Neuronal stem cell (in vitro differentiated cells): ENCODE measurements at places on chromosomes 2 and 18.

DNA sequence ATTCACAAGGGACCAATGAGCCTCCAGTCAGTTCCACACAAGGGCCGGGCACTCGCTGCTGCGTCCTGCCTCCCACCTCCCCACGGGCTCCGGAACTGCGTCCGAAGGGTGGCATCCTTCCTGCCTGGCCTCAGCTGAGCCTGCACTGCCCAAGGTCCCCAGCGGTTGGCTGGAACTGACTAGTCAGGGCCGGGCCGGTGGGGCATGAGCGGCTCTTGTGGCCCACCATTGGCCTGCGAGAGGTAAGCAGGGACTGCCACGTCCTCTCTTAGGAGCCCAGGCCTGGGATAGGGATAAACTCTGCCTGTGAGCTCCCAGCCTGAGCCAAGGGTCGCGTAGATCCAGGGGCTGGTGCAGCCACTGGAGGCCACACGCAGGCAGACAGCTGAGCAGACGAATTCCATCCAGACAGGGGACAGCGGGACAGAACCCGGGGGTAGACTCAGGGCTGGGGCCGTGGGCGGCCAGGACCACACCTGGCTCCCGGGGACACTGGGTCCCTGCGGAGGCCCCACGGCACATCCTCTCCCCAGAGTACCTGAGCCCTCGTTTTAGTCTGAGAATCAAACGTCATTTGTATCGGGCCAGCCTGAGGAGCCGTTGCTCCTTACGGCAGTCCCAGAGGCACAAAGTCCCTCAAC lies 148.4 kb downstream of the ZNF516 start:
- DNase-seq = no peak
- H3K4me3 ChIP-seq = no peak overlapping the region
- no peaks in the 10 kb centered on the region for H3K27me3 ChIP-seq
- no peak overlapping the region for H3K27ac ChIP-seq
- no peaks in the 10 kb centered on the region for H3K36me3 ChIP-seq

DNA sequence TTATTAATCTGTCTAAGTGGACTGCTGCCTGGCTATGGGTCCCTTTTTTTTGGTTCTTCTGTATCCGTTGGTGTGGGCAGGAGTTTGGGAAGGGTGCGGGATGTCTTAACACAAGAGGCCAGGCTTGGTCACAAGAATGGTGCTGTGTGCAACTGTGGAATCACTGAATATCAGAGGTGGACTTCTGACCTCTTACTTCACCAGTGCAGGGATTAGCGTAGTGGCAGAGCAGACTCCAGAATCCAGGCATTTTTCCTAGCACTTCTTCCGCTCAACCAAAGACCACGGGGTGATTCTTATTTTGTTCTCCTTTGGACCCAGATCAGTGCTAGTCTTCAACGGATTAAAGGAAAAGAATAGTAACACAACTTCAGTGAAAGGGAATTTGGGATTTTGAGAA lies 254.3 kb upstream of the TNP1 start:
- H3K27me3 ChIP-seq = no peaks in the 10 kb centered on the region
- no peak overlapping the region for H3K4me3 ChIP-seq
- no peaks in the 10 kb centered on the region for H3K36me3 ChIP-seq
- peaks cover 4% of the 10 kb centered on the region for H3K4me1 ChIP-seq

DNA sequence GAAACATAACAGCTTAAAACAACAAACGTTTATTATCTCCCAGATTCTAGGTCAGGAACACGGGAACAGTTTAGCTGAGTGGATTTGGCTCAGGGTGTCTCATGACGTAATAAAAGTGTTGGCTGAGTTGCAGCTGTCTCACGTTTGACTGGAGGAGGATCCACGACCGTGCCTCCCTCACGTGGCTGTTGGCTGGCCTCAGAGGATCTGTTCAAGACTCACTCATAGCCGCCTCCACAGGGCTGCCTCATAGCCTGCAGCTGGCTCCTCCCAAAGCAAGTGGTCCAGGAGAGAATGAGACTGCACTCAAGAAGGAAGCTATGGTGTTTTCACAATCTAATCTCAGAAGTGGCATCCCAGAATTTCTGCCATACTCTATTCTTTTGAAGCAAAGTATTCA lies 167.1 kb downstream of the RPRM start:
- no peaks in the 10 kb centered on the region for H3K27me3 ChIP-seq
- H3K4me3 ChIP-seq = no peak overlapping the region
- DNase-seq = no peak
- H3K4me1 ChIP-seq = no peaks in the 10 kb centered on the region
- no peaks in the 10 kb centered on the region for H3K36me3 ChIP-seq

GRCh38 chr2:45009303-45009927 lies at the start of gene SIX2:
Gene SIX2 (minus strand): TSS chr2:45009452. CDS start chr2:45009110, 342 bp downstream.
- H3K27ac ChIP-seq = peak within 1 kb of the TSS; percentile 28
- H3K4me3 ChIP-seq = peak within 1 kb of the TSS; percentile 25
- H3K4me1 ChIP-seq = peaks cover 22% of the 10 kb centered on the region
- no peaks in the 10 kb centered on the region for H3K36me3 ChIP-seq
- H3K27me3 ChIP-seq = peaks cover 76% of the 10 kb centered on the region

DNA sequence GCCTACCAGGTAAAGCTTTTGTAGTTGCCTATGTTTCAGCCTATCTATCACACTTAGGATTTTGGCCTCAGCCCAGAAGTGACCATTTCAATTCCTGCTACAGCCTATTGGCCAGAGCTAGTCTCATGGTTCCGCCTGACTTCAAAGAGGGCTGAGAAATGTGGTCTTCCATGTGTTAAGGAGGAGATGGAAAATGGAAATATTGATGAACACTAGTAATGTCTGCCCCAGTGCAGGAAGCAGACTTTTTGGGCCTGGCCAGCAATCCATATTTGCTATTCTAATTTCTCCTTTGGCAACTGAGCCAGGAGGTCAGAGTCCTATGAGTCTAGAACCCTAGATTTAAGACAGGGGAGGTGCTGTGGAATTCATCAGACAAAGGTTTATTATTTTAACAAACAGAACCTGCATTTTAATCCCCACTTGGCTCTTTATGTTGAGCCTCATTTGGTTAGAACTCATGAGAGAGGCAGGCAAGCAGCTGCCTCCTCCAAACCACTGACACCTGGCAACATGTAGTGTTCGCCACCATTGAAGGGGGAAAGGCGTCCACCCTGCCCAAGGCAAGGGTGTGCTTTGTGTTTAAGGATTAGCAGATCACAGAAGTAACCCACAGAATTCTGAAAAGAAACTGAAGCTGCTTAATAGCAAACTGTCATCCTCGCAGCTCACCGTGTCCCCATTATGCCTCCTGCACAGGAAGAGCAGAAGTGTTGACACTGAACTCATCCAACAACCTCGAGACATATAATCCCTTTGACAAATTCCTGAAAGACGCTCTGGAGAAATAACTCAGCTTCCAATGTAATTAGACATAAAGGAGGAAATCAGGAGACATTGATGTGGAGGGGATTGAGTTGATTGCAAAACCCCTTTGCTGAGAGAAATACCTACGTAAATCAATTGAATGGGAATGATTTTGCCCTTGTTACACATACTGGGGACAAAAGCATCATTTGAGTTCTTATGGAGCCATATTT lies 47.7 kb upstream of the SCG2 start:
- no peak for DNase-seq
- H3K4me3 ChIP-seq = no peak overlapping the region
- H3K4me1 ChIP-seq = no peaks in the 10 kb centered on the region
- no peaks in the 10 kb centered on the region for H3K36me3 ChIP-seq
- H3K27ac ChIP-seq = no peak overlapping the region
- H3K27me3 ChIP-seq = no peaks in the 10 kb centered on the region

- DNase-seq = no peak
- no peaks in the 10 kb centered on the region for H3K27me3 ChIP-seq
- H3K27ac ChIP-seq = no peak overlapping the region
- H3K36me3 ChIP-seq = no peaks in the 10 kb centered on the region
Observed at GRCh38 chr2:234828382-234829073, 123.3 kb upstream of the SH3BP4 start.

DNA sequence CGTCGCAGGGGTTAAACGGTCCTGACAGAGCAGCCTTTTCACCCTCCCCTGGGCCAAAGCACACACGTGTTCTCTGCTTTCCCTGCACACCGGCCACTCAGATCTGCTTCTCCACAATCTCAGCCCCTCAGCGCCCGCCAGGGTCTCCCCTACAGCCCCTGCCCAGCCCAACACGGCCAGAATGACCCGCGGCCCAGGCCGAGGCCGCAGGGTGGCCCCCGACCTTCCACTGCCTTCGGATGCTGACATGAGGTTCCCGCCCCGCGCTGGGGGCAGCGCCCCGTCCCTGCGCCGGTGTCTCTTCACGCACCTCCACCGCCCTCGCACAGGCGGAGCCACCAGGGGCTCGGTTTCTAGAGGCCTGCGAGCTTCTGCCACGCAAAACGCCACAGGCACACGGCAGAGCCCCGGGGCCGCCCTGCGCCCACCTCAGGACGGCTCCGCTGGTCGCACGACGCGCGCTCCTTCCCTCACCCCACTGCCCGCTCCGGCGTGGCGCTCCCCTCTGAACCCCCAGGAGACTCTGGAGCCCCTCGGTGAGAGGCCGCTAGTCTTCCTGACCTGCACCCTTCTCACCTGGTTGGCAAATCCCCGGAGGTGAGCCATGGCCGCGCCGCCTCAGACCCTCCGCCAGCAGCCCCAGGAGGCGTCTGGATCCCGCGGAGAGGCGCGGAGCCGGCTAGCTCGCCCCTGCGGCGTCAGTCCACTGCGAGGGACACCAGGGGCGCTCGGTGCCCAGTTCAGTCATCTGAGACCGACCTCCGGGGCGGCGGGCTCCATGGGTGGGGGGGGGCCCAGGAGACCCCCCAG lies 749 bp downstream of the STK25 start:
- peaks cover 36% of the 10 kb centered on the region for H3K36me3 ChIP-seq
- DNase-seq = peak; percentile 51
- peak overlapping the region; percentile 31 for H3K27ac ChIP-seq
- peaks cover 16% of the 10 kb centered on the region for H3K4me1 ChIP-seq
- peak overlapping the region; percentile 91 for H3K4me3 ChIP-seq
- peaks cover 4% of the 10 kb centered on the region for H3K27me3 ChIP-seq

DNA sequence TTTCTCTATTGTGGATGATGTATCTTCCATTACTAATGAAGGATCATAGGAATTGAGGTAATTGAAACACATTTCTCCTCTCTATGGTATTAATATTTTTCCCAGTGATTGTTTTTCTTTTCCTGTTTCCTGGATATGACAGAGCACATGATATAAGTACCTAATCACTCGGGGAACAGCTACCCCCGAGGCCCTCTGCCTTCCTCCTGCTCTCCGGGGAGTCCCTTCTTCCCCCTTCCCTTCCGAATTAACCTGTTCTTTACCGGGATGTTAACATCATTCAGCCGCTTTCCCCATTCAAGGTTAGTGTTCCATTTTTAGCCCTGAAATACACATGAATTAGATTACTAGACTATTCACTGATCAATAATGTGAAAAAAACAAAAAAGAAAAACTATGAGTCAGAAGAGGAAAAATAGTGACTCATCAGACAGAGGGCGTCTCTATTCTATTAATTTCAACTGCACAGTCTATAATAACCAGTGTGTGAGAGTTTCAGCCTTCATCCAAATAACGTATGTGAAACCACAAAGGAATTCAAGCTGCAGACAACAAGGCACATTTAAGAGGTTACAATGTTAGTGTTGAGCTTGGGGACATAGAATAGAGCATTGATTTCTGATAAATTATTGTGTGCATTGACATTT lies 450.8 kb downstream of the DLGAP1 start:
- no peaks in the 10 kb centered on the region for H3K27me3 ChIP-seq
- no peaks in the 10 kb centered on the region for H3K4me1 ChIP-seq
- no peak overlapping the region for H3K27ac ChIP-seq
- H3K36me3 ChIP-seq = no peaks in the 10 kb centered on the region

DNA sequence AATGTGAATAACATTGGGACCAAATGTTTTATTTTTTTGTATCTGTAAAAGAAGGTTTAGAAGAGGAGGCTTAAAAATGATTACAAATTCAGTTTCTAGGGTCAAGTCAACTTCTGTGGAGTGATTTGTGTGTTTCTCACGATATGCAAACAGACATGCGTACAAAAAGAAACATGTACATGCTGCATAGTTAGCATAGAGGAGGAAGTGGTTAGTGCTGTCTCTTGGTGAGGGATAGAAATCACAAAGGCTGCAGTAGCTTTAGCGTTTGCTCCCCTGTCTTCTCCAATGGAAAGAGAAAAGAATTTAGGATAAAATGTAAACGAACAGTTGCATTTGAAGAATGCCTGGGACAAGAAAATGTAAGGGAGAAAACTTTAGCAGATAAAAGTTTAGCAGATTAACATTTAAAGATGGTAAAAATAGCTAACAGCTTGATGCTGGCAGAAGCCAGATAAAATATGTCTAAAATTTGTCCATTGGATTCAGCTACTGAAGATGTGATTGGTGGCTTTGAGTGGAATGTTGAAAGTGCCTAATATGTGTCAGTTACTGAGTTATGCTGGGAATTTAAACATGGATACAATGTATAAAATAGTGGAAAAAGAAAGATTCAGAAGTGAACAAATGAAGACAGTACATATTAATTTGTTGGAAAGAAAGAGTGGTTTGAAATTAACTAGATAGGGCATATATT lies 44.9 kb downstream of the MALT1 start:
- no peaks in the 10 kb centered on the region for H3K4me1 ChIP-seq
- no peaks in the 10 kb centered on the region for H3K36me3 ChIP-seq
- H3K27ac ChIP-seq = no peak overlapping the region
- no peak overlapping the region for H3K4me3 ChIP-seq
- no peaks in the 10 kb centered on the region for H3K27me3 ChIP-seq
- DNase-seq = no peak

DNA sequence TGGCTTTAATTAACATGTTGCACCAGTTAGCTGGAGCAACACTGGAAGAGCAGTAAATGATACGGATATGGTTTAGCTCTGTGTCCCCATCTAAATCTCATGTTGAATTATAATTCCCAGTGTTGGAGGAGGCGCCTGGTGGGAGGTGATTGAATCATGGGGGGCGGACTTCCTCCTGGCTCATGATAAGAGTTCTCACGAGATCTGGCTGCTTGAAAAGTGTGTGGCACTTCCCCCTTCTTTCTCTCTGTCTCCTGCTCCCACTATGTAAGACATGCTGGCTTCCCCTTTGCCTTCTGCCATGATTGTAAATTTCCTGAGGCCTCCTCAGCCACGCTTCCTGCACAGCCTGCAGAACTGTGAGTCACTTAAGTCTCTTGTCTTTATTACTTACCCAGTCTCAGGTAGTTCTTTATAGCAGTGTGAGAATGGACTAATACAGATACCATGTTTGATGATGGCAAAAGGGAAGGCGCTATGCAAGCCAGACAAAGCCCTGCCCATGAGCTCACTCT lies 963.6 kb downstream of the SOCS6 start:
- H3K36me3 ChIP-seq = no peaks in the 10 kb centered on the region
- H3K27ac ChIP-seq = no peak overlapping the region
- DNase-seq = no peak
- no peaks in the 10 kb centered on the region for H3K27me3 ChIP-seq

- H3K27ac ChIP-seq = no peak overlapping the region
- peaks cover 9% of the 10 kb centered on the region for H3K4me1 ChIP-seq
- no peaks in the 10 kb centered on the region for H3K36me3 ChIP-seq
Observed at GRCh38 chr18:70377857-70378701, 89.2 kb downstream of the SOCS6 start.

DNA sequence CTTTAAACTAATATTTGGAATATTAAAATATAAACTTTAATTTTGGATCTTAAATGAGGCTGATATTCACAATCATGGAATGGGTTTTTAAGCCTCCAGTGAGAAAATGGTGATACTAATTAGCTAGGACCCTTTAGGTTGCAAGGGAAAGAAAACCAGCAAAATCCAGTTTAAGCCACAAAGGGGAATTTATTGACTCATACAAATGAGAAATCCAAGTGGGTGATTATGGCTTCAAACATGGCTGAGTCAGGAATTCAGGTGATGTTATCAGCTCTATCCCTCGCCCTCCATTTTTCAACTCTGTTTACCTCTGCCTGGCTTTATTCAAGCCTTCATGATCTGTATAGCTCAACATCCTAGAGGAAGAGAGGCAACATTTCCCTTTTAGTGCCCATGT lies 75.3 kb upstream of the DLX2 start:
- H3K27me3 ChIP-seq = peaks cover 2% of the 10 kb centered on the region
- H3K4me1 ChIP-seq = peaks cover 7% of the 10 kb centered on the region
- no peaks in the 10 kb centered on the region for H3K36me3 ChIP-seq
- no peak for DNase-seq
- H3K27ac ChIP-seq = no peak overlapping the region
